Activated CD8-positive, alpha-beta memory T cell treated with anti-CD3 and anti-CD28 coated beads for 4 hours (primary cell): ENCODE measurements at places on chromosomes 4 and X.

DNA sequence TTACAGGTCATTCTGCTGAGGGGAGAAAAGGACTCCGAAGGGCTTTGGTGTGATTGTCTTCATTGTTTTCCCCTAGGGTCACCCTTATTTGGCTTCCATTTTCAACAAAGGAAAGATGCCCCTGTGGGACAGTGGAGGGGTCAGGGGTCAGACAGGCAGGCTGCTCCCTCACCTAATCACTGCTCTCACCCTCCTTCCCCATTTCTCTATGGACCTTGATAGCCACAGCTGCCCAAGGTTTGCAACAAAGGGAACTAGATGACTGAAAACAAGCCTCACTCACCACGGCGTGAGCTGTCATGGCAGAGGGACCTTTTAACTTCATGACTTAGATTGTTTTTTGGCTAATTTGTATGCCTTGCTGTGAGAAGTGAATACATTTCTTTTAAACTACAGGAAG, 40.7 kb downstream of the C4orf51 start:
- no peak for DNase-seq

DNA sequence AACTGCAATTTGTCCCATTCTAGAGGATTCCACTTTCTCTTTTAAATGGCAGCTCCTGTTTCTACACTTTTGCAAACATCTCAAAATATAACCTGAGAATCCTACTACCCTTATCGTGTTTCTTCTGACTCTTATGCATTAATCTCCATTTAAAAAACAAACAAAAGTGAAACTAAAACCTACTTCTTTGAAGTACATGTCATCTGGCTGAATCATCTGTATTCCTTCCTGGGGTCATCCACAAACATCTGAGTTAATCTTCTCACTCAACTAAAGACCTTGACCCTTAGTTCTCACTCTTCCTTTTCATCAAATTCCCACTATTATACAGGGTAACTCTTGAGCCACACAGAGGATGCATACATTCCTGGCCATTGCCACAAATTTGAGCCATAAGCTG, 584.8 kb downstream of the PPARGC1A start:
- DNase-seq = no peak

GRCh38 chrX:21014326-21014725, 359.9 kb upstream of the CNKSR2 start:
- no peak for DNase-seq

GRCh38 chr4:25937801-25938200, 23.8 kb downstream of the SMIM20 start:
- DNase-seq = no peak

GRCh38 chrX:793216-793770, 162.7 kb downstream of the SHOX start:
- DNase-seq = no peak

DNA sequence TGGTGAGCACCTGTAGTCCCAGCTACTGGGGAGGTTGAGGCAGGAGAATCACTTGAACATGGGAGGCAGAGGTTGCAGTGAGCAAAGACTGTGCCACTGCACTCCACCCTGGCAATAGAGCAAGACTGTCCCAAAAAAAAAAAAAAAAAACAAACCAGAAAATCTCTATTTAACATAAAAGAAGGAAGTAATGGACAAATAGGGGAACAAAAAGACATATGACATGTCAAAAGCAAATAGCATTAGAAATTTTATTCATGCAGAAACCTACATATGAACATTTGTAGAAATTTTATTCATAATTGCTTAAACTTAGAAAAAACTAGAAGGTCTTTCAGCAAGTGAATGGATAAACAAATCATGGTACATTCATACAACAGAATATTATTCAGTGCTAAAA, 97.1 kb upstream of the SH3RF1 start:
- DNase-seq = no peak
